ENCODE measurements at places on chromosomes 13 and 19.
A peak's percentile ranks its signal among the peaks of the same experiment; 100 is the strongest.

DNA sequence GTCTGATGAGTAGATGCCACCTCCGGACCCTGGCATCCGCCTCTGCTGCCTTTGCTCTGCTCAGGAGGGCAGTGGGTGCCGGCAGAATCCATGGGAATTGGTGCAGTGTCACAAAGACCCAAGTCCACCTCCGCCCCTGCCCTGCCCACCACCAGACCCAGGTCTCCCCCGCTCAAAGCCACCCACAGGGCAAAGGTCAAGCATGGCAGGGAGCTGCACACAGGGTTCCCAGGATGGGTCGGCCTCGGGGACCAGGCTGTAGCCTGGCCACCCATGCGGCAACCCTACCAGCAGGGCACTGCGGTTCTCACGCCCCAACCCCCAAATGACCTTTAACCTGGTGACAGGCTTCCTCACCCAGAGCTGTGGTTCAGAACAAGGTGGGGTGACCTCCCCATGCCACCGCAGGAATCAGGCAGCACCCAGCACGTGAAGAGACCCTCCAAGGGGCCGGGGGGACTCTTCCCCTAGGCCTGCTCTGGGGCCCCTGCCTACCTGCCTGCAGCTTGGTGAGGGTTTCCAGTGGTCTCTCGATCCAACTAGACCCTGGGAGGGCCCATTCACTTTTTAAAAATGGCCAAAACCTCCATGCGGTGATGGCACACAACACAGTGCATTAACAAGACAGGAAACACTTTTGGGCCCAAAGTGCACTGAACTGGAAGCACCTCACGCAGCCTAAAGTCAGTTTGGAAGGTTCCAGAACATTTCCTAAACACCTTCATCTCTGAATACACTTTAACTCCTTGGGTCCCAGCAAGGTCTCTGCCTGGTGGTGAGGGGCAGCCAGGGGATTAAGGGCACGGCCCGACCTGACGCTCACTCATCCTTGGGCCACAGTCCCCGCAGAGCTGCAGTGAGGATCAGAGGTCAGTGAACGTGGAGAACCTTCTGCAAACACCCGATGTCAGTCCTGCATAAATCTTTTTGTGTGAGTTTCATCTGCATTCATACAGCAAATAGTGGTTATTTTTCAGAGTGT is 11.0 kb downstream of the GAS6 start:
- peak; percentile 50 for DNase-seq

GRCh38 chr13:32205431-32206096 is 109.6 kb downstream of the ZAR1L start:
- DNase-seq, result no peak

GRCh38 chr13:28337166-28338005 is 157.5 kb downstream of the FLT1 start:
- no peak for DNase-seq

- DNase-seq, result peak; percentile 83
Observed at GRCh38 chr19:5042556-5042955, 73.6 kb downstream of the KDM4B start.

DNA sequence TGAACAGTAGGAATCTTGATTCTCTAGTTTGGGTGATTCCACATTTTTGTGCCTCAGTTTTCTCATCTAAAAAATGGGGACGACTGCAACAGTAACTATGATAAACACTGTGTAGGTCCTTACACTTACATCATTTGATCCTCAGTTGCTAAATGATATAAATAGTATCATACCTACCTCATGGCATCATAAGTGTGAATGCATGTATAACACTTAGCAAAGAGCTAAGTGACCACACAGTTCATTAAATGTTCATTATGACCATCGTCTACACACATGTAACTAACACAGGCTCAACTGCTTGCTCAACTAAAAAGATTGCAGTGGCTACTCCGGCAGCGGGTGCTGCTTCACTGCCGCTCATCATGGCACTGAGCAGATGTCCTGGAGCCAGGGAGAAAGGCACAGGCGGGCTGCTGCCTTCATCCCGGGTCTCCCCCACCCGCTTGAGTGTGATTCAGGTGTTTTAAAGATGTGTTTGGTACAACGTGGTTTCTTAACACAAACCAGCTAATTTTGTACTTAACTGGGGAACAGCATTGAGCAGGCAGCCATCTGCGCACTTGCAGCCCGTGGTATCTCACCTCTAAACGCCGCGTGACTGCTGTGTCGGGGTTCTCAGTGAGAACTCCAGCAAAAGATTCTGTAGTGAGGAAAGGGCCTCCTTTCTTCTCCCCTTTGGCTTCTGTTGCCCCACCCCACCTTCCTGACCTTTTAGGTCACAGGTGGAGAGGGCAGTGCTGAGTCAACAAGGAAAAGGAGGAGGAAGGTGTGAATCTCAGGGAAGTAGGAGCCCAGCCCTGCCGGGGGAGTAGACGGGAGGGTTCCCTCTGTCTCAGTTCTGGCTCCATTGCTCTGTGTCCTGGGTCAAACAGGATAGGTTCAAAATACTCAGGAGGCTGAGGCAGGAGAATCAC is 11.7 kb upstream of the ACTN4 start:
- no peak for DNase-seq

- DNase-seq, result no peak
Observed at GRCh38 chr13:39655041-39655568, 357 bp upstream of the COG6 start.

- no peak for DNase-seq
Observed at GRCh38 chr19:29515706-29516357, 10.0 kb upstream of the VSTM2B start.

DNA sequence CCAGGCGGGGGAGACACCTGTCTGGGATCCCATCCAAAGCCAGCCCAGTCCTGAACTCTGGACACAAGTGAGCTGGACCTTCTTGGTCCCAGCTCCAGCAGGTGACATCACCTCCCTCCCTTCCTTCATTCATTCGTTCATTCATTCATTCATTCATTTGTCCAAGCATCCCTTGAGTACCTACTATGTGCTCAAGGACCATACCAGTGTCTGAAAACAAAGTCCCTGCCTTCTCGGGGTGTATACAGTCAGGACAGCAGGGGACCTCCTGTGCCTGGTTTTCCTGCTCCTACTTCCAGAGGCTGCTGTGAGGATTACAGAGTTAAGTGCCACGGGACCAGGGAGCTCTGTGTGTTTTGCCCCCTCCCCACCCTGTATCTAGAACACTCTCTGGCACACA is 14.0 kb downstream of the ACER1 start:
- no peak for DNase-seq

GRCh38 chr13:109668433-109669233 is 117.8 kb downstream of the IRS2 start:
- no peak for DNase-seq

DNA sequence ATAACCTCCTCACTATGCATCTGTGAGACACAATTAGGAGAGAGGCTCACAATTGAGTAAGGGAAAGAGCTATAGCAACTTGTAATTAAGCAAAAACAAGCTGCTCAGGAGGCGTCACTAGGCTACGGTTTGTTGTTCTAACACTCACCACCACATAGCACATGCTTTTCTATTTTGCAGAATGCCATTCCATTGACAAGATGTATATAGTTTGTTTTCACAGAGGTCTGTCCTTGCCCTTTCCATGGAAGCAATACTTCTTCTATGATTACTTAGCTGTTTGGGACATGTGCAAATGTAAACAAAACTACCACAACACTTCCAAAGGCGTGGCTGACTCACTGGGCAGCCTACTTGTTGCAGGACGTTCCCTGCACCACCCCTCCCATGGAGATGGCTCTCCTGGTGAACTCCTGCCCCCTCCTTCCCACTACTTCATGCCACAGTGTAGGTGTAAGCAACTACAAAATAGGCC is 33.9 kb upstream of the FAM216B start:
- no peak for DNase-seq

DNA sequence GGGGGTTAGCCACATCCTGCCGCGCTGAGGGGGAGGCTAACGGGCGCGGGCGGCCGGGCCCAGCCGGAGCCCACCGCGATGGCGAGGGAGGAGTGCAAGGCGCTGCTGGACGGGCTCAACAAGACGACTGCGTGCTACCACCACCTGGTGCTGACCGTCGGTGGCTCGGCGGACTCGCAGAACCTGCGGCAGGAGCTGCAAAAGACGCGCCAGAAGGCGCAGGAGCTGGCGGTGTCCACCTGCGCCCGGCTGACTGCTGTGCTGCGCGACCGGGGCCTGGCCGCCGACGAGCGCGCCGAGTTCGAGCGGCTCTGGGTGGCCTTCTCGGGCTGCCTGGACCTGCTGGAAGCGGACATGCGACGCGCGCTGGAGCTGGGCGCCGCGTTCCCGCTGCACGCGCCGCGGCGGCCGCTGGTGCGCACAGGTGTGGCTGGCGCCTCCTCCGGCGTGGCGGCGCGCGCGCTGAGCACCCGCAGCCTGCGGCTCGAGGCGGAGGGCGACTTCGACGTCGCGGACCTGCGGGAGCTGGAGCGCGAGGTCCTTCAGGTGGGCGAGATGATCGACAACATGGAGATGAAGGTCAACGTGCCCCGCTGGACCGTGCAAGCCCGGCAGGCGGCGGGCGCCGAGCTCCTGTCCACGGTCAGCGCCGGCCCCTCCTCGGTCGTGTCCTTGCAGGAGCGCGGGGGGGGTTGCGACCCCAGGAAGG is 692 bp downstream of the RGS9BP start:
- peak; percentile 76 for DNase-seq

GRCh38 chr13:106373304-106373988 is 162.0 kb downstream of the EFNB2 start:
- DNase-seq, result no peak

GRCh38 chr13:99960663-99961311 is 10.8 kb downstream of the ZIC5 start:
- peak; percentile 59 for DNase-seq

DNA sequence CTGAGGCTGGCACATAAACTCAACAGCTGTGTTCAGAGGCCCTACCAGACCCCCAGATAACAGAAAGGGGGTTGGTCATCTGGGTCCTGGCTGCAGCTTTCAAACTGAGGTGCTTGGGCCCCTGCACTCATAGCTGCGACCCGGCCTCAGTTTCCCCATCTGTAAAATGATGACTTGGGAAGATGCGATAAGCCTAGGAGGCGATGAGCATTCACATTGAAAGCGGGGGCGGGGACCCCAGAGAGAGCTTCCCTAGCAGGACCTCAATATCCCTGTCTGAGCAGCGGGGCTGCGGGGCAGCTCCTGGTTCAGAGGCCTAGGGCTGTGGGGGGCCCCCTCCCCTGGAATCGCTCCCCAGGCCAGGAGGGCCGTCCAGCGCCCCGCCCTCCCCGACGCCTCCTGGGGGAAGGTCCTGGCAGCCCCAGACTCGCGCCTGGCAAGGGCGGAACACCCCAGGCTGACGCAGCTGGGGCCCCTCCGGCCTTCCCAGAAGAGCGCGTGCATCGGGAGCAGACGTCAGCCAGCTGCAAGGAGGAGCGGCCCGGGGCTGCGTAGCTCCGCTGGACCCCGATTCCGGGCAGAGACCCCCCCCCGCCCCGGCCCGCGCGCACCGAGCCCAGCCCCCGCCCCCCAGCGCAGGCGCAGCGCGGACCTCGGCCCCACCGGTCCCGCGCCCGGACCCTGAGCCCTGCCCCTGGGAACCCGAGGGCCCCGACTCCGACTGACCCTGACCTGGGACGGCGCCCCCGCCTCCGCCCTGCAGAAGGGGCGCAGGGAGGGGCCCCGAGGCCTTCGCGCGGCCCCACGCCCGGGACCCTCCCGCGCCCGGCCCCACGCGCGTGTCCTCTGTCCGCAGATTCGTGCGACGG is 3.5 kb downstream of the FSTL3 start:
- peak; percentile 91 for DNase-seq

Measured in H7 (cell line).